ENCODE measurements at places on chromosomes 7 and 10. TPM values are rescaled to one million over a fixed set of nuclear protein-coding genes. Genes with fewer than 3 reads are reported as not detected.

The HABP2 gene
- not detected for total RNA-seq

The ZPBP gene
- not detected for total RNA-seq

The ENTPD1 gene
- total RNA-seq: 69.7 TPM

The ATOH7 gene
- not detected for total RNA-seq

The ENKUR gene
- total RNA-seq: 1.1 TPM

The KIAA1549 gene
- total RNA-seq: 1.8 TPM

The CH25H gene
- 16.8 TPM for total RNA-seq

The GIMAP7 gene
- total RNA-seq: 16.2 TPM

The GPR26 gene
- not detected for total RNA-seq

The MAGI2 gene
- 44.7 TPM for total RNA-seq

The STK31 gene
- total RNA-seq: 0.94 TPM

The NXPH1 gene
- total RNA-seq: not detected

The PDZD7 gene
- not detected for total RNA-seq

The PLCE1 gene
- total RNA-seq: 19.3 TPM

All from gastroesophageal sphincter (tissue), 4 donors.